ENCODE measurements at places on chromosomes 4 and X.

DNA sequence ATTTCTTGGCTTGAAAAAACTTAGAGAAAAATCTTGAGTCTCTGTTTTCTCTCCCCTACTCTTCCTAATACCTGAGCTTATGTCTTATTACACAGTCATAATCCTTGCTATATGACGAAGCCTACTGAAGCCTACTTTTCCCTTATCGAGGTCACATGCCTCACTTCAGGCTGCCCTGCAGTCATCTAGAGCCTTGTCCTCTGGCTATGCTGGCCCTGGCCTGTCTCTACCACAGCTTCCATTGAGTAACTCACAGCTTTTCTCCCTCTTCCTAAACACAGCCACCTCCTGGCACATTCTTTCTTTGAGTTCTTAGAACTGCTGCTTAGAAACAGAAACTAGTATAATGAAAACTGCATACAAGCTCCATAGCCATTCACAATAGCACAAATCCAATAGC is 1698.3 kb downstream of the STIM2 start:
- no peak for DNase-seq

DNA sequence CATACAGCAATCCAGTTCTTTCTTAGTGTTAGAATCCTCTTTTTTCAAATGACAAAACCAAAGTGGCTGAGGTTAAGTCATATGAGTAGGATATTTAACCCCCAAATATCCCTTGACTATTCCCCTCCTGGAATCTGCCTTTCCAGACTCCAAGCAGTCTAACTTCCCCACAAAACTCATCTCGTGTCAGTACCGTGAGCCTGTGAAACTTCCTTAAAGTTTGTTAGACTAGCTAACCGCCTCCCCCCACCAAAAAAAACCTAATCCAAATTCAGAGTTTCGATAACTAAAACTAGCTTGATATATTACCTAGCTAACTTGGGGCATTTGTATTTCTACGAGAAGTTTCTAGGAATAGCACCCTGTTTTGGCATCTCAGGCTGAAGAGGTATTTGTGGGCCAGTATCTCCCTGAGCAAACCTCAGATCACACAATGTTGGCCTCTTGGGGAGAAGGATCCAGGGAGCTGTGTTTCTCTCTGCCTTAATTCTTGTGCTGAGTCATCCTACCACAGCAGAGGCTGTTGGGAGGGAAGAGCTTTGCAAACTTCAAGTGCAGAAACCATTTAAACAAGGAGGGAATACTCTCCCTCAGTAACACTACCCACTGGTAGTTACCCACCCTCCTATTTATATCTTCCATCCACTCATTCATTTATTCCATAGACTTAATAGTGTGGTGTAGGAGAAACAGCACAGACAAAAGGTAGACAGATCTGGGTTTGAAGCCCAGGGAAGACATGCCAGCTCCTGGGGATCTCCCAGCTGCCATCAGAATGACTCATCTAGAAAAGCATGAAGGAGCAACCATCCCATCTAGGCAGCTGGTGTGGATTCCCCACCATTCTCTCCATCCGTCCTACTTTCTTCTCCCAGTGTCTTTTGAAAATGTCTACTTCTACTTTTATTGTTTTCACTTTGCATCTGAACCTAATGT is 39.3 kb upstream of the TXK start:
- peak; percentile 7 for DNase-seq

- DNase-seq, result no peak
Measured at GRCh38 chrX:68895341-68895755, 66.5 kb downstream of the EFNB1 start.

DNA sequence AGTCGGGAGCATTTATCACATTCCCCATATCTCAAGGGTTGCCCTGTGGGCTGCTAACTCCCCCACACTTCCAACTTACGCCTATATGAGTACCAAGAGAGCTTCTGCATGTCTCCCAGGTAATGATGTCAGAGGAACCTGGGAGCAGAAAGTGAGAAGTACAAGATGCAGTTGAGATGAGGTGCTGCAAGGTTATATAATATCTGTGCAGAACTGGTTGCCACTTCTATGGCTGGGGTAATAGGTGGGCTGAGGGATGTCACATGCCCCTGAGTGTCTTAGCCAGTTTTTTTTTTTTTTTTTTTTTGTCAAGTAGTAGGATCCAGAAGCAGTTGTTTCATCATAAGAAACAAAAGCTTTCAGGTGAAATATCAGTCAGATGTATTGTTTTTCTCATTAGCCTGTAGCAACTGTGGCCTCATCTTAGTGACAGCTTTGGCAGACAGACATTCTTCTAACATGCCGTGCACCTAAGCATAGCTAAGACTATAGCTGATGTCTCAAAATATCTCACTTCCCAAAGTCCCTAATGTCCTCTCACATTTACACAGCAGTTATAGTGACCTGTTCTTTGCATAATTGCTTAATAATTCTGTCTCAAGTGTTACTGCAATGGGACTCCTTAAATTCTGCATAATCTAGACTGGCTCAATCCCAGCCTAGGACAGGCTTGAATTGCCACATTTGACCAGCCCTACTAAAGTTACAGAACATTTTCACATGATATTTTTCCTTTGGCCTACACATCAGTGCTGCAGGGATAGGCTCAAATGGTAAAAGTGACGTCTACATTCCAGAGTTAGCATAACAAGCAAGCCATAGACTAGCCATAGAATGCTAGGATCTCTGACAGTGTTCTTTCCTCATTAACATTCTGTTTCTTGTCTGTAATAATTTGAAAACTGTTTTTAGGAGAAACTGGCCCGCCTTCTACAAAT is 17.9 kb upstream of the MAOB start:
- DNase-seq, result no peak
